CD4-positive, alpha-beta T cell treated with Interleukin-6 at 100 ng/mL for 8 hours (primary cell): ENCODE measurements at places on chromosomes 1 and 21.
A peak's percentile ranks its signal among the peaks of the same experiment; 100 is the strongest.

DNA sequence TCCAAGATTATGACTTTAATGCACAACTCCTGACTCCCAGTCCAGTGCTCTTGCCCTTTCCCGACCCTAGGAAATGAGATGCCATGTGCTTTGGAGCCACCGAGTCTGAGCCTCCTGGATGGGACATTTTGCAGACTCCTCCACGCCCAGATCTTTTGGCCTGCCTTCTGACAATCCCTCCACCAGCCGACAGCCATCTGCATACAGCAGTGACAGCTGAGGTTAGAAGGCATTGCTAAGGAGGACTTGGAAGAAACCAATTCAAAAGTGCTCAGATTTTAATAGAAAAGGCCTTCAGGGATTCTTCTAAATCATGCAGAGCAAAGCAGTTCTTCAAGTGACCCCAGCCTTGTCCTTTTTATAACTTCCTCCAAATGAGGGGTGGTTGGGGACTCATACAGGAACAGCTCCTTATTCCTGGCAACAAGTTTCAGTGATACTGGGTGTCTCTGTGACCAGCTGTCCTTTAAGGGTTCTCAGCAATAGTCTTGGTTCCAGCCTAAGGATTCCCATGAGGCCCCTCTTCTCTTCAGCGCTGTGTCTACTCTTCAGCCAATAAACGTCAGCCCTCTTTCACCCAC is 369.3 kb downstream of the PBX1 start:
- no peak for DNase-seq

DNA sequence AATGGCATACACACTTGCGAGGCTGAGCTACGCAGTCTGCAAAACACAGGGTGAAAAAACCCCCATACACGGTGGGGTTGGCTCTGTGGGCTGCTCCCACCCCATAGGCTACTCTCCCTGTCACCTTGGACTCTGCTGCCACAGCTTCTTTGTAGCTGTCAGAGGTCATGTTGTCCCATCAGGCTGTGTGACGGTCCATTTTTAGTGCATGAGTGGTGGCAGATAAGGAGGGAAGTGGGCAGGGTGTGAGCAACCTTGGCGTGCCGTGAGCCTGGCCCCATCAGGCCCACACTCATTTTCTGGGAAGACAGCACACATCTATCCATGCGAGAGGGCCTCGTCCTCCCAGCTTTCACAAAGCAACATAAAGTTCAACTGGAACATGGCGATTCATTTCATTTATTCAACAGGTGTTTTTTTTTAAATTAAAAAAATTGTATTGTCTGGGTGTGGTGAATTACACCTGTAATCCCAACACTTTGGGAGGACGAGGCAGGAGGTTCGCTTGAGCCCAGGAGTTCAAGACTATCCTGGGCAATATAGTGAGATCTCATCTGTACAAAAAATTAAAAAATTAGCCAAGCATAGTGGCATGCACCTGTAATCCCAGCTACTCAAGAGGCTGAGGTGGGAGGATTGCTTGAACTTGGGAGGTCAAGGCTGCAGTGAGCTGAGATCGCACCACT is 9.5 kb downstream of the GPR137B start:
- no peak for DNase-seq

- peak; percentile 54 for DNase-seq
These were observed 26.1 kb downstream of the GPR3 start for GRCh38 chr1:27418326-27419185.

DNA sequence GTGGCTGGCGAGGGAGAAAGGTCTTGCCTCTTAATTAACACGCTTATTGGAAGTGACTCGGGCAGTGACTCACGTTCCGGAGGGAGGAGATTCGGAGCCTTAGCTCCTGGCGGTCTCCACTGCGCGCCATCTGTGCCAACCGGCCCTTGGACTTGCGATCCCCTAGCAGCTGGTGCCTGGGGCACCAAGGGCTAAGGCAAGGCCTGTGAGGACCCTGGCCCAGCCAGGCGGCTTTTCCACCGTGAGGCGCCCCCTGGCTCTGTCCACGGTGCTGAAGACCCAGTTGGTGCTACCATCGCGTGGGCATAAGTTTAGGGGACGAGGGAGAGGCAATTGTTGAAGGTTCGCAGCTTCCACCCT is 1.3 kb upstream of the SYT6 start:
- DNase-seq: no peak

DNA sequence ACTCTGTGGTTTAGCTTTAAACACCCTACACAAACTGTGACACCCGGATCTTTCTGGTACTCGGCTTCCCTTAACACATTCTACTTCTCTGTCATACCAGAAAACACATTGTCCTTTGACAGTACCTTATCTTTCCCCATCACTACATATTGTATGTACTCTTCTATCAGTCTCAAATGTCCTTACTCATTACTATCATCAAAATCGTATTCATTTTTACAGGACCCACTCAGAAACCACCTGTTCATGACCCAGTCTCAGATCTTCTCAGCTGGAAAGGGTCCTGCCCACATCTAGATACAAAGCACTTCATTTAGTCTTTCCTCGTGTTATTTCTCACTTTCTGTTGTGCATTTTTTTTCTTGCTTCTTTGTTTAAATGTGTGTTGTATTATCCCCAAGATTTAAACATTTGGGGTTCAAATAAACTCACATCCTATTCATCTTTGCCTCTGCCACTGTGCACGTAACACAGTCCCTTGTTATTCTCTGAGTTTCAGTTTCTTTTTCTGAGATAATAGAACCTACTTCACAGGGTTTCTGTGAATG is 27.7 kb downstream of the CD34 start:
- peak; percentile 21 for DNase-seq

- no peak for DNase-seq
These were observed 420.2 kb downstream of the KCTD3 start for GRCh38 chr1:215987092-215987875.

DNA sequence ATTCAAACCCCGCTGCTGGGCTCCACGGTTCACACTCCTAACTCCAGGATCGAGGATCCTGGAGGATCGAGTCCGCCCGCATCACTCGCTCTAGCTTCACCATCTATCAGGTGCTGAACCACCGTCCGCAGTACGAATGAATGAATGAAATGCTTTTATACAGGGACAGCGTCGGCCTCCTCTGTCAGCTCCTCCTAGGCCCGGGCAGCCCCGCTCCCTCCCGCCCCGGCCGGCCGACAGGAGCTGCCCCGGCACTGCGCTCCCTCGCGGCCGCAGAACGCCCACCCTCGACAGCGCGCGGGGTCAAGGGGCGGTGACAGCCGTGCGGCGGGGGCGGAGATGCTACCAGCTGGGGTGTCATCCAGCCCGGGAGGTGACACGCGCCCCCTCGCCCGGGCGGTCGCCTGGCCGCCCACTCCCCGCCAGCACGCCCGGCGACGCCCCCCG is 520 bp downstream of the ZBTB17 start:
- DNase-seq: peak; percentile 33

DNA sequence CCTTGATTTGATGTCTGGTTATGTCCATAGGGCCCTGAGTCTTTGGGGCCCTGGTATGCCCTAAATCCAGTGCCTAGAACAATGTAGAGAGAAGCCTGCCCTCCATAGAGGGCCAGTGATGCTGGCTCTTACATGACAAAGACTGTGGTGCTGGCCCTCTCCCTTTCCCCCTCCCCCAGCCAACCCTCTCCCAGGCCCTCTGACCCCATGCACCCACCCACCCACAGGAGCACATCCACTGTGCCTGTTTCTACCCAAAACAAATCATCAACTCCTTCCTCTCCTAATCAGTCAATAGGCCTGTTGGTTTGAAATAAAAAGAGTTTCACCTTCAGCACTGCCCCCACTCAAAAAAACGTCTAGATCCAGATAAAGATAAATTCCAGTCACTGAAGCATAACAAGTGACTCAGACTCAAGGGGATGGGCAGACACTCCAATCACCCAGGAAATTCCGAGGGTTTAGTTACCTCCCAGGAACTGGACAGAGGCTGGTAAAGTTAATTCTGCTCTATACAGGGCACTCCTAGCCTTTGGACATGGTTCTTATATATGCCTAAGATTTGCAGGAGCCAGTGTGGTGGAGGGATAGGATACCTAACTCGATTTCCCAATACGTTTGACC is 144.8 kb upstream of the VANGL1 start:
- DNase-seq: no peak

DNA sequence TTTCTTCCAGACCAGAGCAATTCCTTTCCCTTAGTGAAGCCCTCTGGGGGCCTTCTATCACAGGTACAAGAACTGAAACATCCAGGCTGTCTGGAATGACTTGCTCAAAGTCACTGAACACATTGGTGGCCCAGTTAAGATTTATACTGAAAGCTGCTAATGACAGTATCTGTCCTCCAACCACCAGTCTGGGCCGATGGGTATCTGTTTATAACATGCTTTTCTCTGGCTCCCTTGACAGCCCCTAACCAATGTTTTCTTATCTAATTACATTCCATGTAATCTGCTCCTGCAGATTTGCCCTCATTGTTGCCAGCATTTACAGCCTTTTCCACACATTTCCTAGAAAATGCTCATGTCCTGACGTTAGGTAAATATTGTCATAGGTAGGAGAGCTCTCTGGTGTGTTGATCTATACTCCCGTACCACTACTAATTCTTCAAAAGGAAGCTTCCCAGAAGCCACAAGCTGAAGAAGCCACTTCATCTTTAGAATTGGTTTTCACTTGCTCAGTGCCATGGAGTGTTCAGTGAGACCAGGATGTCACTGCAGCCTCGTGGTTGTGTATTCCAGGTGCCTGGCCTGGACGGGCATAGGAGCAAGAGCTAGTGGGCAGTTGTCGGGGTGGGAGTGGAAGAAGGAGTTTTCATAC is 163.9 kb downstream of the TSEN15 start:
- DNase-seq: no peak

- DNase-seq: no peak
These were observed 43.0 kb upstream of the TARS2 start for GRCh38 chr1:150444232-150444631.

DNA sequence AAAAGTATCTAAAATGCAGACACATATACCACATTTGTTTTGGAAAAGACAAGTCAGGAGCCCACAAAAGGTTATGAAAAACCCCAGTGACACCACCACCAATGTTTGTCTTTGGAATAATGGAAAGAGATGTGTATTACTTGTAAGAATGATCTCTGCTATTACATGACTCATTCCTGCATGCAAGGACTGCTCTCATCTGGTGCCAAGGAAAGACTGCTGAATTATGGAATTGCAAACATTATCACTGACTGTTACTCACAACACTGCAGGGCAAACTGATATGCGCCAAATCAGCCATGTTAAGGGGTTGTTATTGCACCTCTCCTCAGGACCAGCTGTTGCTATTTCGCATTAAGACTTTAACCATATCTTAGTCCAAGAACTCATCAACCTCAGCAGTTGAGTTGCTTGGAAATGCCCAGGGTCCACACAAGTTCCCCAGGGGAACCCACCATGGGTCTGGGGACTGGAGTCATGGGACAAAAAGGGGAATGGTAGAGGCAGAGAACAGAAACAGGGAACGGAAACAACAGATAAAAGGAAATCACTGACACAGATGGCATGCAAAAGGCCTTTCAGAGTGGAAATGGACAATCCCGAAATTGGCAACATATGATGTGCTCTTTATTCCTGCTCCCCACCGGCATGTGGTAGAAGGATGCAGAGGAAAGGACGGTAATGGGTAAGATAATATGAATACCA is 34.4 kb downstream of the CAPZB start:
- no peak for DNase-seq

- DNase-seq: no peak
These were observed 79.8 kb upstream of the IPO9 start for GRCh38 chr1:201749059-201749690.

- DNase-seq: no peak
These were observed 32.5 kb upstream of the IVNS1ABP start for GRCh38 chr1:185349556-185349955.

GRCh38 chr1:219215477-219215876 is 41.8 kb downstream of the LYPLAL1 start:
- no peak for DNase-seq

GRCh38 chr1:182260516-182260915 is 131.1 kb downstream of the GLUL start:
- DNase-seq: no peak

DNA sequence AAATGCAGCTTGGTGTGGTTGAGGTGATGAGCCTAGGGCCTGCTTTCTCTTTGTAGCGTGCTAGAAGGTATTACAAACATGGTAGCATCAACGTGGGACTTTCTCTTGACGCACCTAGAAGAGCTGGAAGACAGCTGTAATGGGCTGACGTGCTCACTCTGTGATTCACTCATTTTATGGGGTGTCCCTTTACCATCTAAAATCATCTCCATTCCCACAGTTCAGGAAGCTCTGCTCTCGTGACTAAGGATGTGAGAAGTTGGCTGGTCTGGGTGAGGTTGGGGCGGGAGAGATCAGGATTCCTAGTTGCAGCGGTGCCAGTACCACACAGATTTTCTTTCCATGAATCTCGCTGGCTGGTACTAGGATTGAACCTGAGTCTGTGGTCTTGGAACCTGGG is 4.2 kb downstream of the HTR6 start:
- no peak for DNase-seq

GRCh38 chr1:91572044-91572443 is 71.4 kb downstream of the CDC7 start:
- no peak for DNase-seq

- DNase-seq: no peak
These were observed 954.9 kb downstream of the ADGRL2 start for GRCh38 chr1:82755671-82756070.

- DNase-seq: no peak
These were observed 59.7 kb upstream of the TIAM1 start for GRCh38 chr21:31403596-31404333.

DNA sequence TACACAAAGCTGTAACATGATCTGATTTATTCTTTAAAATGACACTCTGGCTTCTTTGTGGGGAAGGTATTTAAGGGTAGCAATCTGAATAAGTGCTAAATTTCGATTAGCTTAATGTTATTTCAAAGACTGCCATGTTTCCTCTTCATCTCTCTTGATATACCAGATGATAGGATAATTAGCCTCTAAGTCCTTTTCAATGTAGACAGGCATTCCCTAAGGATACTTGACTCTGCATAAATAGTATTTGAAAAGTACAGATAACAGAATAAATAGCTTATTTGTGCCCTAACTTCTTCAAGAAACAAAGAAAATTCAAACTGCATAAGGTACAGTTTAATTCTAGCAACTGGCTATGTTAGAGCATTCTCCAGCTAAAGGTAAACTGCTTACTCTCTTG is 46.2 kb downstream of the ARHGAP29 start:
- no peak for DNase-seq

GRCh38 chr1:24381256-24381655 is 32.3 kb downstream of the STPG1 start:
- DNase-seq: no peak

DNA sequence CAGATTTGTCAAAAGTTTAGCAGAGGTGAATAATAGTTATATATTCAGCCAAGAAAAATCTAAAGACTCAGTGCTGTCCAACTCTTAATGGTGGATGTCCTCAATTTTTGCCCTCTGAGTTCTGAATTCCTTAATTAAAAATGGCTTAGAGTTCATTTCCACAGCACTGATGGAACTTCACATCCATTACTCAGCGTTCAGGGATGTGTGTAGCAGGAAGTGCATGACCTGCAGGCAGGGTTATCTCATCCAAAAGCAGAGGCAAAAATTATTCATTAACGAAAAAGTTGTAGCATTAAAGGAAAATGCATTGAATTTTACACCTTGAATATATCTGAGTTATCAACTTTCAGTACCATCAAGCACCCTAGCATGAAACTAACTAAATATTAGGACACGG is 96.7 kb downstream of the ZP4 start:
- no peak for DNase-seq

- no peak for DNase-seq
These were observed 26.8 kb downstream of the MAP7D1 start for GRCh38 chr1:36182734-36183133.
